ENCODE measurements at places on chromosomes 4 and X.

- no peak for DNase-seq
Measured at GRCh38 chrX:133709501-133709900, 275.9 kb downstream of the GPC3 start.

DNA sequence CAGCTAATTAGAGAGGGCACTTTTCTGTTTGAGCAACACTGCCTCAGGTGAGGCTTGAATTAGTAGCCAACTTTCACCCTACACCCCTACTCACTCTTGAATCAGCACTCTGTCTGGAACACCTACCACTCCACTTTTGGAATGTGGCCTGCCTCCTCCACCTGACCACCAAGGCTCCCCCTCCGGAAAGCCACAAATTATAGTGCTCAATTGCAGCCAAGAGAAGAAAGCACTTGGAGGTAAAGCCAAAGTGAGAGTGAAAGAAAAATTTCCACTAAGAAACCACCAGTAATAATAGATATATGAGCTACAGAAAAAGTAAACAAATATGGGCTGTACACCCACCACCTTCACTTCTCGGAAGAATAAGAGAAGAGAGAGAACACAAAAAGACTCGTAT lies 41.1 kb downstream of the PPP3CA start:
- no peak for DNase-seq

GRCh38 chrX:134369576-134369975 lies 90.4 kb upstream of the HPRT1 start:
- DNase-seq = no peak

DNA sequence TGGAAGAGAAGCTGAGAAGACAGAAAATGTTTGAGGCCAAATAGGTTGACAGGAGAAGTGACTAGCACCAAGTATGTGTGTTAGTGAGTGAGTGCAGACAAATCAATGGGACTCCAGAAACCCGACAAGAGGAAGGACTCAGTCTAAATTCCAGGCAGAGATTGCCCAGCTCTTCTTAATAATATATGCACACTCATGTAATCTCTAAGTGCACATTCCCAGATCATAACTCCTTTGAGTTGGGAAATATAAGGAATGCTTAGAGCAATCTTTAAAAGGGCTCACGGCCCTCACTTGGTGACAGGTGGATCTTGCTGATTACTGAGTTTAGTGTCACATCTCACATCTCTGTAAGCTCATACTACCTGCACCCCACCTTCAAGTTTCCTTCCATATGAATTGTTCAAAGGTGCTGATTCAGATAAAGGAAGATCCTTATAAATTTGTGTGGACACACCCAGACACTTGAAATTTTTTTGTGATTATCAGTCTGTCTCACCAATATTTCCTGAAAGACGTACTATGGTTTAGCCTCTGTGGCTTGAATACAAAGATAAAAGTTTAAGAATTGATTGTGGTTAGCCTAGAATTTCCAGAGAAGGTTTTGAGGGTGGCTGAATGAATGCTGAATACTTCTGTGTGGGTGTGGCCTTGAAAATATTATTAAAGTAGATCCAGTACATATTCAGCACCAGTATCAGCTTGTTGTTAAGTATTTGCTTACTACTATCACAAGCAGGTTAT lies 205.1 kb upstream of the UGT8 start:
- DNase-seq = no peak

DNA sequence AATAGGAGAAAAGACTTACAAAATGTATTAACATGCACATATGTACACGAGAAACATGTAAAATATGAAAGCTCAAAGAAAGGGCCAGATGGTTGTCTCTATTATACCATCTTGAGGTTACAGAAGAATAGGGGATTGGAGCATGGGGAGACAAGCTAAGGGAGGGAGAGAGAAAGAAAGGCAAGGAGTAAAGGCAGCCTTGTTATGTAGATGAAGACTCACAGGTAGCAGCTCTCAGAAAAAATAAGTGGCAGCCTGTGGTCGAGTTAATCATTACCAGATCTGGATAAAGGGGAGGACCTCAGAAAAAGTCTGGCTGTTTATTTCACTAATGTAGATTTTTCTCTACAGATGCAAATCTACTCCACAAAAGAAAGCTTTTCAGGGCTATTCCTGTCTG lies 26.6 kb upstream of the PPP1R2C start:
- no peak for DNase-seq

DNA sequence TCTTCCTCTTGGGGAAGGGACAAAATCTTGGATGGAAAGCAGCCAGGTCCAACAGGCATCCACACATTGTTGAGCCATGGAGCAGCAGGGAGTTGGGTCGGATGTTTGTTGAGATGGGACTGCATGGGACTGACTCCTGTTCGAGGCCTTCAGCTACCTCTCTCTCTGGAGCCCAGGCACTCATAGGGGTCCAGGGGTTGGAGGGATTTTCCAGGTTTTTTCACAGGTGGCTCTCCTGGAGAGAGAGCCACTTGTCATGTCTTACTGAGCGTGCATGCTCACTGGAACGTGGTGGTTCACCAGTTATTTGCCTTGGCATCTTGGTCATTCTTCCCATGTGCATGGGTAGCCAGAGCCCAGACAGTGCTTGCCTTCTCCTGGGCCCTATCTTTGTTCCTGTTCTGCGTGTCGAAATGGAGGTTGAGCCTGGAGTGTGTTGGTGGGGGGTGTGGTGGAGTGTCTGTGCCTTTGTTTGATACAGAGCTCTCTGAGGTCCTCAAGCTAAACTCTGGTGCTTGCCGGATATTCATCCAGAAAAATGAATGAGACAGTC lies 60.6 kb downstream of the NBDY start:
- no peak for DNase-seq

DNA sequence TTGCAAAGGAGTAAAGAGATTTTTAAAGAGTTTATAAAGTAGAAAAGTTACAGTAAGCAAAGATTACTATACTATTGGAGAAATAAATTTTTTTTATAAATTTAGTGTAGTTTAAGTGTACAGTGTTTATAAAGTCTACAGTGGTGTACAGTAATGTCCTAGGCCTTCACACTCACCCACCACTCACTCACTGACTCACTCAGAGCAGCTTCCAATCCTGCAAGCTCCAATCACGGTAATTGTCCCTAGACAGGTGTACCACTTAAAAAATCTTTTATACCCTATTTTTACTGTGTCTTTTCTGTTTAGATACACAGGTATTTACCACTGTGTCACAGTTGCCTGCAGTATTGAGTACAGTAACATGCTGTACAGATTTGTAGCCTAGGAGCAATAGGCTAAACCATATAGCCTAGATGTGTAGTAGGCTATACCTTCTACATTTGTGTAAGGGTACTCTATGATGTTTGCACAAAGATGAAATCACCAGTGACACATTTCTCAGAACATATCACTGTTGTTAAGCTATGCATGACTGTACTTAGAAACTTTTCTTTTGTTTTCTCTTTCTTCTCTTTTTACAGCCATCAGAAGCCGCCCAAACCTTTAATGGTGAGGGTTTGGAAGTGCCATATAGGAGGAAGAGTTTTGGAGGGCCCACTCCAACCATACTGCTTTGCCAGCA lies 11.8 kb upstream of the SH3RF1 start:
- no peak for DNase-seq

- no peak for DNase-seq
Measured at GRCh38 chr4:136562834-136563233, 969.5 kb downstream of the PCDH18 start.

Measured in NCI-H1694 treated with DMSO at 0.1 percent for 48 hours (cell line).